ENCODE measurements at places on chromosomes 5 and 9.

DNA sequence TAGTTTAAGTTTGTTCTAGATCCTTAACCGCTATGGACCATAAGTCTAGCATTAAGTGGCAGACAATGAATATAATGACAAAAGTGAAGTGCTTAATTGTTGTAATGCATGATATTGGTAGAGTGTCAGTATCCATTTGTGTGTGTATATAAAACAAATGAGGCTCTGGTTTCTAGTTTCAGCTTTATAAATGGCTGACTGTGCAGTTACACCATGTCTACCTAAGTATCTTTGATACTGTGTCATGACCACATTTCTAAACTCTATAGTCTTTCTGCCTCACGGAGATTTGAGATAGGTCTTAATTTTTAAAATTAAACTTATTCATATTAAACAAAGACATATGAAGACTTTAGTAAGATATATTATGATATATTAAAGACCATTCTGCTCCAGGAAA, 92.0 kb downstream of the SPEF2 start:
- no peak for DNase-seq

DNA sequence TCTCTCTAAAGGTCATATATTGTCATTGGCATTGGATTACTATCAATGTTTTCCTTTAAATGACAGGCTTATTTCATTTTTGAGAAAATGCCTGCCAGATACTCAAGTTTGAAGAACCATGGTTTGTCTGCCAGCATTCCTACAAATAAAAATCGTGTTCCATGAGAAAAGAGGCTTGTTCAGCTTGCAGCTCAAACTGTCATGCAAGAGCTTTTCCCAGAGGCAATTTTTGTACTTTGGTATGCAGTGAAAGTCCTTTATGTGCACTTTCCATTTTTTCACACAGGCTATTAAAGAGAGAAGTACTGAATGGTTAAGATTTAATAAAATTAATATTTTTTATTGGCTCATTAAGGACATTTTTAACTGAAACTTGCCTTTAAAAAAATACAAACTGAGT, 110.4 kb downstream of the FBXO4 start:
- DNase-seq, result no peak

DNA sequence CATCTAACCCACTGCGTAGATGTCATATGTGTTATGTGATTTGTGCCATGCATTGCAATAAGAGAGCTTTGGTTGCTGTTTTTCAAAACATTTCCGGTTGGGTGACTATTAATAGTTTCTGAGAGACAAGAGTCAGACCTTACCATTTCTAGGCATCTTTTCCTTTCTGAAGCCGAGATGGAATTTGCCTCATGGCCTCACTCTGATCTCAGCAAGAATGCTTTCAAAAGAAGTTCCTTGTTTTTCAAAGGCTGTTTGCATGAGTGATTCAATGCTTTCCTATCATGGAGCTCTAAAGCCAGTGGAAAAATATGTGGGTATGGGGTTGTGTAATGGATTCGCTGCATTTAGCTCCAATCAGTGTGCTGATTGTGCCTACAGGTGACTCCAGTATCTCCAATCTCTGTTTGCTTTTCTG, 203.1 kb upstream of the PPP1R2B start:
- no peak for DNase-seq

GRCh38 chr5:117594166-117594565, 1019.5 kb upstream of the SEMA6A start:
- DNase-seq, result no peak

GRCh38 chr9:101094686-101095085, 66.2 kb downstream of the PLPPR1 start:
- DNase-seq, result no peak

DNA sequence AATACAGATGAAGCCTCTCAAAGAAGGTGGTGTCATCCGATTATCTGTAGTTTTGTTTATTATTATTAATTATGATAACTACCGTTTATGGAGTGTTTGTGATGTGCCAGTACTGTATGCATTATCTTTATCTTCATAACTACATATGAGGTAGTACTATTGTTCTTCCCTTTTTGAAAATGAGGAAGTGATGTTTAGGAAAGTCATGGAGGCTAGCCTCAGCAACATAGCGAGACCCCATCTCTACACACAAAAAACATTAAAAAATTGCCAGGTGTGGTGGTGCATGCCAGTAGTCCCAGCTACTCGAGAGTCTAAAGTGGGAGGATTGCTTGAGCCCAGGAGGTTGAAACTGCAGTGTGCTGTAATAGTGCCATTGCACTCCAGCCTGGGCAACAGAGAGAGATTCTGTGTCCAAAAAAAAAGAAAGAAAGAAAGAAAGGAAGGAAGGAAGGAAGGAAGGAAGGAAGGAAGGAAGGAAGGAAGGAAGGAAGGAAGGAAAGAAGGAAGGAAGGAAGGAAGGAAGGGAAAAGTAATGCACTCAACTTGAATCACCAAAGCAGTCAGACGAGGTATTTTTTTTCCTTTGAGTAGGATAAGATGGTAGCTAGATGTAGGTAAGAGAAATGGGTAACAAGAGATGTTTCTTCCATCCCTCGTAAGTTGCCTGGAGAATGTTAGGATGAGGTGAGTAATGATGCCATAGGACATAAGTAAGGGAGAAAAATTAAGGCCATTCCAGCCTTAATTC, 47.8 kb downstream of the PAM start:
- no peak for DNase-seq

DNA sequence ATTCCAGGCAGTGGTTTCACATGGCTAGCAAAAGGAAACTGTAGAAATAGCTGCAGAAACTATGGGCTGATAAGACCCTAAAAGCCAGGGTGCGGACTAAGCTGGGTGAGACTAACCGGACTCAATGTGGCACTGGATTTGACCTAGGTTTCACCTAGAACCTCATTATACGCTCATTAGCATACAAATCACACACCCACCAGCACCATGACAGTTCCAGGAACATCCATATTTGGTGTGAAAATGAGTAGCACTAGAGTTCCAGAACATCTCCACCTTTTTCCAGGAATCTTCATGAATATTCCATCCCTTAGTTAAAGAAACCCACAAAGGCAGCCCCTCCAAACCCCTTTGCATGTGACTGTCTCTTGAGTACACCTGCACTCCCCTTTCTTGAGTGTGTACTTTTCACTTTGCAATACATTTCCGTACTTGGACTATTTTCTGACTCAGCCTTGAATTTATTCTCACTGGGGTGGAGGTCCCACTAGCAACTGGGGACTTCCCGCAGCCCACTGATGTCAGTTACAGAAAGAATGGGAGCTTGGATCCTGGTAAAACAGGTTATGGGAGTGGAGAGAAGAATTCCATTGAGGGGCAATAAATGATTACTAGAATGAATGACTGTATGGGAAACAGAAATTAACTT, 58.0 kb upstream of the SPATA31C2 start:
- no peak for DNase-seq

DNA sequence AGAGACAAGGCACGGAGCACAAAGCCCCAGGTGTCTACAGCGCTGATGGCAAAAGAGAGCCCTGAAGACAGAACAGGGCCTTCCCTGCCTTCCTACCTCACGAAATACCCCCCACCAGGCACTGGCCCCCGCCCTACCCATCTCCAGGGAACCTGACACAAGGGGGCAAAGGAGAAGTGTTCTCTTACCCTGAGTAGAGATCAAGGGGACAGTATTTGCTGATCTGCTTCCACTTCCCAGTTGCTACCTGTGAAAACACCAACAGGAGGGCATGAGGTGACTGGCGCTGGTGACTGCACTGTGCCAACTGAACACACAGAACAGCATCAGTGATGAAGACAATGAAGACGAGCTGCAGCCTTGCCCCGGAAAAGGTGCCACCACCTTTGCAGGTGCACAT, 27.4 kb downstream of the IPPK start:
- DNase-seq, result no peak

DNA sequence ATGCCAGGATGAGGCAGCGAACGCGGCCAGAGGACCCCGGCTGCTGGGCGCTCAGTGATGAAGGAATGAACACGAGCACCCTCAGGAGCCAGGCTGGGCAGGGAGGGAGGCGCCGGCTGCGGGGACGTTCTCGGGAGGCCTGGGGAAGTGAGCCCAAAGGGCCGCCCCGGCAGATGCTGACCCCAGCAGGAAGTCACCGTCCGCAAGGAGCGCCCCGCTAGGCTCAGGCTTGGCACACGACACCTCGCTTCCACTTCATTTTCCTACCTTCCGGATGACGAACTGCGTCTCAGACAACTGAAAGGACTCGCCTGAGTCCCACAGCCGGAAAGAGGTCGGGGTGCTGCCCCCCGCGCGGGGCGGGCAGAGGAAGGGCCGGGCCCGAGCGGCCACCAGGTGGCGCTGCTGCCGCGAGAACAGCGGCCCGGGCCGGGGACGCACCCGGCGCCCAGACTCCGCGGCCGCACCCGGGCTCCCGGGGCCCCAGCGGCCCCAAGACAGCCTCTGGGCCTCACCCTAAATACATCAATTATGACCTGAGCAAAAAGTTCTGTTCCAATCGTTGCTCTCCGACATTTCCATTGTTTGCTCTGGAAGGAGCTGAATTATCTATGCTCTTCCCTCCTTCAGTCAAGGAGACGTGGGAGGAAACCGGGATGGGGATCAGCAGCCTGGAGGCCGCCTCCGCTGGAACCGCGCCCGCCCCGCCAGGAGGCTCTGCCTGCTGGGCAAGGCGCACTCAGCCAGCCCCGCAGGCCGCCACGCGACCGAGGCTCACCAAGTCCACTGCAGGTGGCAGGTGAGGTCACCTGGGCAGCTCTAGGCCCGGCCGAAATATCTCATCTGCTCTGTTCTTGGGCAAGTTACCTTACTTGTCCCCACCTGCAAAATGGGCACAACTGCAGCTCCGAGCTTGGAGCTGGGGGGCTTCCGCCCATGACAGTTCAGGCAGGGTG, 107.0 kb downstream of the ZNF354C start:
- DNase-seq, result peak; percentile 3

Measured in NCI-H2081 (cell line).